ENCODE measurements at places on chromosomes 12 and 14.

DNA sequence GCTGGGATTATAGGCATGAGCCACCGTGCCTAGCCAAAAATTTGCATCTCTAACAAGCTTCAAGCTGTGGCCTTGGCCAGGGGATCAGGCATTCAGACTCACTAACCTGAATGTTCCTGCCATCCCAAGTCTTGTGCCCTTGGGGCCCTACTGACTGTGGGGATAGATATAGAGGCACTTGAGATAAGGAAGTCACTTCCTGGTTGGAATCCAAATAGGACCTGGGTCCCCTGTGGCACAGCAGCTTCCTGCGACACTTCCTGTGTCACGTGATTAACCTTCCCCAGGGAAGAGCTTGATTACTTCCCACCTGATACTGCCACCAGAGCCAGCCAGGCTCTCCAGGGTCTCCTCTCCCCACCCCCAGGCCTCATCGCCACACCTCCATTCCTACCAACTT, 128.2 kb downstream of the BCL11B start:
- no peak for DNase-seq

DNA sequence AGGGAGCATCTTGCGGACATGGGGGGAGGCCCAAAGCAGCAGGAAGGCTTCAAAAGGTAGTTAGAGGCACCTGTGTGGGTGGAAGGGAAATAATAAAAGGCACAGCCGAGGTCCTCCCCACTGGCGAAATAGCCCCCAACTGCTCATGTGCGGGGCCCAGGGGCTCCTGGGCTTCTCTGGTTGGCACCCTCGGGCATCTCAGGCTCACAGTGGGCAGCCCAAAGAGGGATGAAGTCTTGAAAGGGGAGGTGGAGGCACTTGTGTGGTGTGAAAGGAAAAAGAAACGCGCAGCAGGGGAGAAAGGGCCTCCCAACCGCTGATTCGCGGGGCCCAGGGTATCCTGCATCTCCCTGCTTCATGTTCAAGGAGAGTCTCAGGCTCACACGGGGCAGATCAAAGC, 579.4 kb downstream of the ALG10 start:
- DNase-seq, result no peak

- no peak for DNase-seq
Observed at GRCh38 chr12:29725587-29726320, 58.0 kb downstream of the TMTC1 start.

DNA sequence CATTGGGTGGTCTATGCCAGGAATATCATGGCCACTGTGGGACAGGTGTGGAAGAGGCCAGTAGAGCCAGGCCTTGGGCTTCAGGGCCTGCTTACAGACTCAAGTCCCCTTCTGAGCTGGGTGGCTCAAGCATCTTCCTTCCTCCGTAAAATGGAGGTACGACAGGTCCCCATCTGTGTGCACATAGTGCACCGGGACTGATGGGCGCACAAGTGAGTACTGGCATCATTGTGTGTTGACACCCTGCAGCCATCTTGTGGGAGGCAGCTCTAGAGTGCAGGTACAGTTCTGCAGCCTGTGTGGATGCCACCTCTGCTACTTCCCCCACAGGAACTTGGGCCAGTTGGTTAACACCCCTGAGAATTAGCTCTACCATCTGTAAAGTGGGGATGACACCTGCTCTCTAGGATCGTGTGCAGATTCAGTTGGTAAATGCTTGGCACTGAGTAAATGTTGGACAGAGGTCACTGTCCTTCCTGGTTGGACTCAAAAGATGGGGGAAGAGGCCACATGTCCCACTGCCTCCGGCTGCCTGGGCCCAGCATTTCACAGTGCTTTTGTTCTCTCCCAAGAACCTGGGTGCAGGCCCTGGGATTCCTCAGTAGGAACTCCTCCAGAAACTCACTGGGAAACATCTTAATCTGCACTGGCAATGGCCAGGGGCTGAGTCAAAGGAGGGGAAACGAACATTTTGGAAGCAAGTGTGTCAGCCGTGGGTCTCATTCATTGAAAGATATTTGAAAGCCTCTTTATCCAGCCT, 70.6 kb downstream of the C14orf132 start:
- no peak for DNase-seq

GRCh38 chr12:98275131-98275475, 240.3 kb upstream of the TMPO start:
- DNase-seq, result no peak

DNA sequence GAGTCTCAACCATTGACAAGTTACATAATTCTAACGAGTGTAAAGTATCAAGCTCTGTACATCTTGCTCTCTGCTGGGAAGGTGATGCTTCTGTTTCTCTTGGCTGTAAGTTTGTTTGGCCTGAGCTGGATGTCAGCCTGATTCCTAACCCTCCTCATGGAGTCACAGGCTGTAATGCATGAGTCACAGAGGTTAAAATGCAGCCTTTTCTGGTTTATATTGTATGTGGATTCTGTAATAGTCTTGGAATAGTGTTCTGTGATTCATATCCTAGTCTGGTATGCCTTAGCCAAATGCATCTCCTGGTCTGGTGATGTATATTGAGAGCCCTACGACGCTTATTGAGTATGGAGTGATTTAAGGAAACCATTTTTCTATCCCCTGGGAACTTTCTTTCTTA, 104.5 kb upstream of the FRMD6 start:
- DNase-seq, result no peak

GRCh38 chr12:130485291-130486145, 147.8 kb downstream of the PIWIL1 start:
- no peak for DNase-seq

GRCh38 chr14:101371799-101372793, 189.2 kb upstream of the DIO3 start:
- DNase-seq, result no peak

DNA sequence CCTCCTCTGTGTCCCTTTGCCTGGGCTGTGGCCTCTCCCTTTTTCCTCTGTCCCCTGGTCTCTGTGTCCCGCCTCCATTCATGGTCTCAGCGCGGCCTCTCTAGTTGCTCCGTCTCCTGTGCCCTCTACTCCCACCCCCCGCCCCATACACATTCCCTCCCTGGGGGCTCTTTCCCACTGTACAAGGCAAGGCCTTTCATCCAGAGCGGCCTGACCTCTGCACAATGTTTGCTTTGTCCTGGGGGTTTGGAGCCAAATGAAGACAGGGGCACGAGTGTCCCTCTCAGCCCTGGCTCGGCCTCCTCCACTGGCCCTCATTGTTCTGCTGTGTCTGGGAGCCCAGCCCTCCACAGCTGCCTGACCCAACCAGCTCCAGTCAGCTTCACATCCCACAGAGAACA, 678.6 kb downstream of the BCL11B start:
- no peak for DNase-seq

DNA sequence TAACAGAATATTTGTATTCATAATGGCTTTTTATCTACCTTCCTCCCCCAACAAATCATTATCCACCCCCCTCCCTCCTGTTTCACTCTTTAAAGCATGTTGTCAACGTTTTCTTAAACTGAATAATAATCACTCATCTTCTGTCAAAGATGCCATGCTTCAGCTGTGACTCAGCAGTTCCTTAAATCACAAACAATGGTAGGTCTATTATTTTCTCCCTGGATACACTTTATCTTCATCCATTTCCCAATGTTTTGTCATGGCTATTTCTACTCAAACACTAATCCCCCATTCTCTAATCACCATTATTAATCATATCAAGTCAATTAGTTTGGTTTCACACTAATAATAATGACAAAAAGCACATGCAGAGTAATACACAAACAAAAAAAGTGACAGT, 6.5 kb downstream of the CLEC12B start:
- no peak for DNase-seq

- no peak for DNase-seq
Observed at GRCh38 chr14:28742171-28742846, 24.3 kb upstream of the FOXG1 start.

GRCh38 chr12:80698256-80698655, 9.2 kb upstream of the MYF6 start:
- DNase-seq, result no peak

GRCh38 chr12:57181561-57182155, 34.2 kb upstream of the LRP1-AS start:
- no peak for DNase-seq

- DNase-seq, result no peak
Observed at GRCh38 chr12:6212086-6212485, 11.9 kb downstream of the CD9 start.

DNA sequence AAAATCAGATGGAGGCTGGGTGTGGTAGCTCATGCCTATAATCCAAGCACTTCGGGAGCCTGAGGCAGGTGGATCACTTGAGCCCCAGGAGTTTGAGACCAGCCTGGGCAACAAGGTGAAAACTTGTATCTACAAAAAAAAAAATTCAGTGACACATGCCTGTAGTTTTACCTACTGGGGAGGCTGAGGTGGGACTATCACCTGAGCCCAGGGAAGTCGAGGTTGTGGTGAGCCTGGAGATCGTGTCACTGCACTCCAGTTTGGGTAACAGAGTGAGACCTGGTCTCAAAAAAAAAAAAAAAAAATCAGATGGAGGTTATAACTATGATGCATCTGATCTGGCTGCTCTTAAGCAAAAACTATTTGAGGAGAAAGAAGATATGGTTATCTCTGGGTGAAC, 26.6 kb upstream of the PPFIBP1 start:
- no peak for DNase-seq

GRCh38 chr12:99611599-99611998, 36.0 kb upstream of the GARIN6 start:
- DNase-seq, result no peak

- DNase-seq, result no peak
Observed at GRCh38 chr12:63068857-63069442, 82.1 kb downstream of the AVPR1A start.

DNA sequence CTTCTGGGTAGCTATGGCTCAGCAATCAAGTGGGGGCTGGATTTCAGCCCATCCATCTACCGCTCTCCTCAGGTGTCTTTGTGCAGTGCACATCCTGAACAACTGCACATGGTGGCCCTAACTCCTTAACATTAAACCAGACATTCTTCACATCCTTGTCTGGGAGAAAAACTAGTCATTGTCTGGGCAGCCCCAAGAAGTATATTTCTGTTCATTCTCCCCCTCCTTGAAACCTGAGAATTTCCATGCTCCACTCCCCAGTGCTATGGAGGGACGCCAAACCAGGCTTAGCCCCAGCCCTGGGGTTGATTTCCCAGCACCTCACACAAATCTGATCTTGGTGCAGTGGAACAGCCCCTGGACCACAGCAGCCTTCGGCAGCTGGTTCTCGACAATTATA, 13.4 kb downstream of the MYL2 start:
- DNase-seq, result no peak

DNA sequence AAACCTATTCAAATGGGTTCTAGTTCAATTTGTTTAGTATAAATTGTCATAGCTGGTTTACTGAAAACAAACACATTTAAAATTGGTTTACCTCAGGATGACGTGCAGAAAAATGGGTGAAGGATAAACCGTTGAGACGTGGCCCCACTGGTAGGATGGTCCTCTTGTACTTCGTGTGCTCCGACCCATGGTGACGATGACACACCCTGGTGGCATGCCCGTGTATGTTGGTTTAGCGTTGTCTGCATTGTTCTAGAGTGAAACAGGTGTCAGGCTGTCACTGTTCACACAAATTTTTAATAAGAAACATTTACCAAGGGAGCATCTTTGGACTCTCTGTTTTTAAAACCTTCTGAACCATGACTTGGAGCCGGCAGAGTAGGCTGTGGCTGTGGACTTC, 8.3 kb downstream of the CALM1 start:
- DNase-seq, result no peak

GRCh38 chr14:96072746-96073145, 33.6 kb downstream of the C14orf132 start:
- no peak for DNase-seq

DNA sequence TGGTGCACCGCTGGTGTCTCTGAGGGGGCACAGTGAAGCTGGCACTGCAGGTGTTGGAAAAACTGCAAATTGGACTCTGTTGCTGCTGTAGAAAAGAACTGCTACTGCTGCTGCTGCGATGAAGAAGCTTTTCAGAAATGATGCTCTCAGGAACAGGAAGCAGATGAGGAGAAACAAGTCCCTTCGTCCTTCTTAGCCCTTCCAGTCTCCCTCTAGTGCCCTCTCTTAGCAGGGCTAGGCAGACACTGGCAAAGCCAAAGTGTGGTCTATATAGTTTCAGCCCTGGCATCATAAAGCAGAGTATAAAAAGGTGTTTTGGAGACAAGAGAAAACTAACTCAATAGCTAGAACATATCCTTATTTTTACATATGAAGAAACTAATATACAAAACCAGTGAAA, 174.5 kb downstream of the MYRFL start:
- no peak for DNase-seq

DNA sequence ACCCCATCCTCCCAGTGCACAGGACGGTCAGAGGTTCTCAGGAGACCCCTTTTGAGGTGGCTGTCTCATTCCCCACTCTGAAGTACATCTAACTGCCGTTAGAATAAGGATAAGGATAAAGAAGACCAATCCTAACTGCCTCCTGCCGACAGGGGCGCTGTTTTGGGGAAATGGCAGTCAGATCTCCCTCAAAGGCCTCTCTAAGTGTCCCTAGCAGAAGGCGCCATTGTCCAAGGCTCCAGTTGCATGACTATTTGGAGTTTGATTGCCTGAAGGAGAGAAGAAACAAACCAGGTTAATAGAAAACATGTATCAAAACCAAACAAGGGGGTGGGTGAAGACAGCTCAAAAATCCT, 29.1 kb upstream of the KLRB1 start:
- no peak for DNase-seq

DNA sequence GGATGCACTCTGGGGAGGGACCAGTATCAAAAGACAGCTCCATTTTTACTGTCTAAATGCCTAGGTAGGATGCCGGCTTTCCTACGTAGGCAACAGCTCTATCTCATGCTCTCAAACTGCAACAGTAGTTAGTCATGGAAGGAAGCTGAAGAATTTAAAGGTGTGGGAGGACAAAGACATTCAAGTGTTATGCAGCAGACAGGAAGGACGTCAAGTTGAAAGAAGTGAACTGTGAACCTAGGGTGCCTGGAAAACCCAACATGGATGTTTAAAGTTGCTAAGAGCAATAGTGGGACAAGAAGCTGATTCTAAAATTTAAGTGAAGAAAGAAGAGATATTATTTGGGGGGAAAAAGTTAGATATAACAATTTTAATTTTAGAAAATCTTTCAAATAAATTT, 5.9 kb downstream of the SEC23A start:
- DNase-seq, result no peak

GRCh38 chr12:84793558-84794367, 118.8 kb downstream of the SLC6A15 start:
- DNase-seq, result no peak

- DNase-seq, result no peak
Observed at GRCh38 chr12:42756841-42757623, 167.5 kb upstream of the PRICKLE1 start.

DNA sequence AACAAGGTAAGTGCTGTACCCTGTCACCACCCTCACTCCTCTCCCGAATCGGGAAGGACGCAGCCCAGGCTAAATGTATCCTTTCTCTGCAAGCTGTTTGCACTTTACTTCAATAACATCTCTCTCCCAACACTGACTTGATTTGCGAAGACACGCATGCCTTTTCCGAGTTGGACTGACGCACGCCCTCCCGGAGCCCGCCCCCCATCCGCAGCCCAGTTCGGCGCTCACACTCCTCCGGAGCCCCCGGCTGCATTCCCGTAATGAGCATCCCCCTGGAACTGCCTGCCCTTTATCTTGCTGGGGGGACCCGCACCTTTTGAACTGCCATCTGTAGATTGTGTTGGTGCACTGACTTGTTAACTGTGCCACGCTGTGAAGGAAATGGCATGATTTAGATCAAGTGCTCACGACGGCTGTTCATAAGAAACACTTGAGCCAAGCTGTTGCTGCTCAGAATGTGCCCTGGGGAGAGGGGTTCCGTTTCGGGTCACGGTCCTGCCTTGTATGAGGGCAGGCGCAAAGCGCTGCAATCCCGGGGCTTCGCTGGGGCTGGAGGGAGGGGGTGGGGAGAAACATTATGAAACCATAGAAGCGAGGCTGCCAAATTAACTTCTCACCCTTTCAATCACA, 176.6 kb upstream of the CDKN3 start:
- no peak for DNase-seq

GRCh38 chr12:127363392-127363791, 903.6 kb upstream of the TMEM132C start:
- DNase-seq, result no peak
